ENCODE measurements at places on chromosomes 2 and 18.

GRCh38 chr2:189959450-189959849, 103.1 kb downstream of the MSTN start:
- no peak for DNase-seq

DNA sequence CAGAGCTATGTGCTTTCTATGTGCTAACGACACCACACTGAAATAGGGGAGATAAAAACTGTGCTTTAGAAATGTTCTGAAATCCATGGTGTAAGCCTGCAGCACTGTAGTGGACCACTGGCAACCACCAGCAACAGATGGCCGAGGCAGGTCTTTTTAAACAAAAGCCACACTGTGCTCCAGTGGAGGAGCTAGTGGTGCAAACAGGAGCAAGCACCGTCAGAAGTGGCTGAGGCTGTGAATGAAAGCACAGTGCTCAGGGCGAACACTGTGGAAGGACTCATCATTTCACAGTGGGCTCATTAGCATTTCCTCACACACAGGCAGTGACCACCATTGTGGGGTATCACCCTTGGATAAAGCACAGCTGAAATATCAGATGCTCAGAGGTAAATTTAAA, 22.9 kb upstream of the MTX2 start:
- no peak for DNase-seq

DNA sequence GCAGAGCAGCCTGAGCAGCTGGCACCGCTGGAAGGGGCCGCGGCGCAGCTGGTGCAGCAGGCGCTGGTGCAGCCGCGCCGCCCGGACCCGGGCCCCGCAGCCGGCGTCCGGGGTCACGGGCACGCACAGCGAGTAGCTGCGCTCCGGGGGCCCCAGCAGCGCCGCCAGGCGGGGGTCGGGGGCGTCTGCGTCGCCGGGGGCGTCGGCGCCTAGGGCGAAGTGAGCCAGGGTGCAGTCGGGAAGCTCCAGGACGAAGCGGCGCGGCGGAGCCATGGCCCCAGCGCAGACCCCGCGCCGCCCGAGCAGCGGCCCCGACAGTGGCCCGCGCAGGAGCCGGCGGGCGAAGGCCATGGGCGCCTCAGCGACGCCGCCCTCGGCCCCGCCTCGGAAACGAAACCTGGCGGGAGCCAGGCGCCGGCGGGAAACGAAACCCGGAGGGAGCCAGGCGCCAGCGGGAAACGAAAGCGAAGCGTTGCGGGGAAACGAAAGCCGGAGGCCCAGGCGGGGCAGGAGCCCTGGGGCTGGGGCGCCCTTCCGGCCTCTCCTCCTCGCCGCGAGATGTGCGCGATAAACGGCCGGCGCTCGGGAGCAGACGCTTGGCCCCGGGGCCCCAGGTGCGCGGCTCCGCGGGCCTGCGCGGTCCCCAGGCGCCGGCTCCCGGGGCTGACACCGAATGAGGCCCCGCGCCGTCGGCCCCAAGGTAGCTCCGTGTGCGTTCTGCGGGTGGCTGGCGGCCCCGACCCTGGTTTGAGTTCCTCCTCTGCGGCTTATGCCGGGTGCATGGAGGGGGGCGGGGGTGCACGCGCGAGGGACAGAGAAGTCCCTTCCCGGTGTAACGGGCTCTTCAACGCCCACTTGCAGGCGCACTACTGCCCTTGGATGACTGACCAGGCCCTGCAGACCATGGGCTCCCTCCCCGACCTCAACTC, at the start of gene CMPK2:
TSS of gene CMPK2 (minus strand) at position 562 of the 929 bp plus-strand sequence. CDS start at position 351, 211 bp downstream.
- no peak for DNase-seq

- DNase-seq = no peak
These were observed 26.6 kb upstream of the SPRED2 start for GRCh38 chr2:65458999-65459398.

- DNase-seq = no peak
These were observed 425.8 kb upstream of the MYT1L start for GRCh38 chr2:2756886-2757285.

Measured in stimulated activated CD4-positive, alpha-beta T cell treated with anti-CD3 and anti-CD28 coated beads, Interleukin-1b, Interleukin-23, amount 100 ng/mL, for 1 hour (primary cell).